ENCODE measurements at places on chromosomes 2 and 18.
A peak's percentile ranks its signal among the peaks of the same experiment; 100 is the strongest.

DNA sequence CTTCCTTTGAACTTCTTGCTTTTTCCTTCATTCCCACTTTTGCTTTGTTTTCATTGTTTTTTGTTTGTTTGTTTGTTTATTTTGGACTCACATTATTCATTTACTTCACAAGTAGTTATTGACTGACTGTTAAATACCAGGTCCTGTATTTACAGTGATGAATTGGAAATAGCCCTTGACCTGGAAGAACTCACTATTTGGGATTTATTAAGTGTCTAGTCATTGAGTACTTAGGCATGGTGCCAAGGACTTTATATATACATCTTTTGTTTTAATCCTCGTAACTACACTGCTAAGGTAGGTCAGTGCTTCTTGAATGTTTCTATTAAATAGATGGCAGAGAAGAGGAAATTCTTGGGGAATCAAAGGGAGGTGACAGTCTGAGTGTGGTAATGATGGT is 11.1 kb downstream of the SPOPL start:
- no peak for DNase-seq

DNA sequence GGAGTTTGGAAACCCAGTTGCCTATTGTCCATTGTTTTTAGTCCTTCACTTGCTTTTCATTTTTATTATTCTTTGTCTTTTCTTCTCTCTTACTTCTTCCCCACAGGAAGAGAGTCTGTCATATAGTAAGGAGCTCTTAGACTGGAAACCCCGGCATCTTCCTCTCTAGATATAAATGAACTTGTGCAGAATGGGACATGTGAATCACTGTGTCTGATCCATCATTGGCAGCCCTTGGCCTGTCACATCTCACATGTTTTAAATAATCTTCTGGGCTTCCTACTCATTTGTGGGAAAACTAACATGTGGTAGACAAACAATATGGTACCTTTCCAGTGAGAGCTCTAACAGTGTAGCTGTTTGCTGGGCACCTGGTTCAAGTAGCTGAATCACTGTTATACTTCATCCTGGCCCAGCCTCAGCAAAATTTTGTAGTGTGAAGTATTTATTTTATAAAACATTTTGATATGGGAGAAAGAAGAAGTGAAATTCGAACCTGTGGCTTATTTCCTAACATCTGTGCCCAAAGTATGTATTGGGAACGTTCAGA is 112.8 kb downstream of the PHLPP1 start:
- no peak for DNase-seq

GRCh38 chr2:55926974-55927373 is 3.4 kb upstream of the EFEMP1 start:
- no peak for DNase-seq

GRCh38 chr2:59385971-59386370 is 1144.8 kb upstream of the FANCL start:
- DNase-seq, result no peak

DNA sequence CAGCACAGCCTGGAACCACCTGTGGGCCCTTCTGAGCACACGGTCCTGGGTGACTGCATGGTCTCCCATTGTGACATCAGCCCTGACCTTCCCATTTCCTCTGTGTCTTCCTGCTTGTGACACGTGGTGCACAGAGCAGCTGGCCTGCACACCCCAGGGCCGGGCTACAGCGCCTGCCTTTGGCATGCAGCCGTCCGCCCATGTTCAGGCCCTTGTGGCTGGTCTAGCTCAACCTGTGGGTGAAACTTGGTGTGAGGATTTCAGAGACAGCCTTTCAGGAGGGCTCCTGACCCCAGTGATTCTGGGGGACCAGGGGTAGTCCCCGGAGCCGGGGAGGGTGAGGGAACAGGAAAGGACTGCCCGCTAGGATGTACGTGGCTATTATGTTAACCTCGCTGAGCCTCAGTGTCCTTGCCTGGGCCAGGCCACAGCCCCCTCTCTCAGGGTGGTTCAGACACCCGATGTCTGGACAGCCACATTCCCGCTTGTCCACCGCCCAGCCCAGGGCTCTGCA is 284.8 kb upstream of the HS6ST1 start:
- DNase-seq, result no peak

- no peak for DNase-seq
These were observed 978.3 kb downstream of the BCL11A start for GRCh38 chr2:59575191-59575590.

GRCh38 chr18:40035966-40036365 is 1919.1 kb upstream of the PIK3C3 start:
- DNase-seq, result no peak

DNA sequence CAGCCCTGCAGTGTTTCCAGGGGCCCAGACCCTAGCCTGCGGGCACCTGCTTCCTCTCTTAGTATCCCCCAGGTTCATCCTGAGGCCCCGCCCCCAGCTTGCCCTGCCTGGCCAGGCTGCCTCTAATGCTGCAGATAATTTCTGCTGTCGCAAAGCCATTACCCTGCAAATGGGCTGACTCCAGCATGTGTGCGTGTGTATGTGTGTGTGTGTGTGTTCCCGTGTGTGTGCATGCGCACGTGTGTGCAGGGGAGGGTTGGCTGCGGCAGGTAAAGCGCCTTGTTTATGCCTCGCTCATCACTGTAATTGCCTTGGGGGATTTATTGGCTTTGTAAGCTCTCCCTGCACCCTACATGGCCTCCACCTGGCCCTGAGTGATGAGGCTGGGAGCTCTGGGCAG is 7.6 kb upstream of the PRSS56 start:
- no peak for DNase-seq

- DNase-seq, result no peak
These were observed 4.8 kb upstream of the OXER1 start for GRCh38 chr2:42768706-42769256.

DNA sequence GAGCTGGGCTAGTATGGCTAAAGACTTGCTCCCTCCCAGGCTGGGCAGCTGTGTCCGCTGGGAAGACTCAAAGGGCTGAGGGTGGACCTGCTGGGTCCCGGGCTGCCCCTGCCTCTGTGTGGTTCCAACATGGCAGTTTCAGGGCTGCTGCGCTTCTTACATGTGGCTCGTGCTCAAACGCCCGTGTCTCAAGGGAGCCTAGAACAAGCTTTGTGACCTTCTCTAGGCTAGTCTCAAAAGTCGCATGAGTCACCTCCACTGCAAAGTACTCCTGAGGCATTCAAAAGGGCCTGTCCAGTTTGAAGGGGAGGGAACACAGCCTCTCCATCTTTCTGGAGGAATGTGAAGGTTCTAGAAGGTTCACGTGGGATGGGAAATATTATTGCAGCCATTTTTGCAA is 44.7 kb upstream of the RAB31 start:
- DNase-seq, result no peak

DNA sequence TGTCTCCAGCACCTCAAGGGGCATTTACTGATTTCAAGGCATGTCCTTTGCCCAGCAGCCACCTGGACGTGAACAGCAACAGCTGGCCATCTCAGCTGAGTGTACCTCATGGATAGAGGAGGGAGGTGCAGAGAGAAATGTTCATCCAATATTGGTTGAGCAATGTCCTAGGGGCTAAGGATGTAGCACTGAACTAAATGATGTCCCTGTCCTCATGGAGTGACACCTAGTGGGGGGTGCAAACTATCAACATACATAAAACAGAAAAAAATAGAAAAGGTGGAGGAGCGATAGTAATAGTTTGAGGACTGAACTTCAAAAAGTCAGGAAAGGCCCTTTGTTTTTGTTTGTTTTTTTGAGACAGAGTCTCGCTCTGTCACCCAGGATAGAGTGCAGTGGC is 4.8 kb upstream of the UGGT1 start:
- peak; percentile 20 for DNase-seq

- DNase-seq, result no peak
These were observed 139.3 kb downstream of the SPP2 start for GRCh38 chr2:234189786-234190300.

DNA sequence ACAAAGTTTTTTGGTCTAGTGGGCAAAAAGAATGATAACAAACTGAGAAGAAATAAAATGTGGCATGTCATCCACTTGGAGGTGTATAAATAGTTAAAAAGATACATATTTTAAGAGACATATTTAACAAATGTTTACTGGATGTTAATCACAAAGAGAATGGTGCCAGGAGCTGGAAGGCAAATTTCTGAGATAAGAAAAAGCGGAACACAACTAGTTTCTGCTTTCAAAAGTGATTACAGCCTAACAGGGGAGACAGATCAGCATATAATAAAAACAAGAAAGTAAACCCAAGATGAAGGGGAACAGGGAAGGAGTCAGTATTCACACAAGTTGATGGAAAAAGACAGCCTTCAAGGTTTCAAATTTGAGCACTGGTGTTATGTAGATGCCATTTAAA is 91.3 kb downstream of the OLA1 start:
- DNase-seq, result peak; percentile 50

- DNase-seq, result no peak
These were observed 106.2 kb downstream of the CPO start for GRCh38 chr2:207045531-207045930.

DNA sequence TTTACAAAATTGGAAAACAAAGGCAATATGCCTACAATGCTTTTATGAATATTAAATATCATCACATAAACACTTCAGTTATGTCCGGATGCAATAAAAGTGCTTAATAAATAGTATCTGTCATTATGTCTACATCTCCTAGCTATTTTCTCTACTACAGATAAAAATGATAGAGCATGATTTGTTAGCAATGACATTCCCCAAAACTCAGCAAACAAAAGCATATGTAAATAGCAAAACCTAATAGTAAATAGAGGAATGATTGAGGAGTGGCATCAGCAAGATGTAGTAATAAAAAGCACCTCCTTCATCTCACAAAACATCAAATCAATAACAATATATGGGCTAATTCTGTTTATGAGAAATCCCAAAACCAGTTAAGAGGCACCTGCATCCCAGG is 46.5 kb upstream of the COL5A2 start:
- DNase-seq, result no peak
